ENCODE measurements at places on chromosomes 3 and 15. TPM values are rescaled to one million over a fixed set of nuclear protein-coding genes. Genes with fewer than 3 reads are reported as not detected.
A peak's percentile ranks its signal among the peaks of the same experiment; 100 is the strongest.

The CPNE9 gene
- total RNA-seq: 0.07 TPM

The PLIN1 gene
- total RNA-seq: 1.0 TPM

The STRIT1 gene
- not detected for total RNA-seq

The CYP8B1 gene
- total RNA-seq: not detected

The GOLGA8T gene
- total RNA-seq: not detected

The SEMA3G gene
- 0.77 TPM for total RNA-seq

The CCR9 gene
- total RNA-seq: not detected

The RTP4 gene
- total RNA-seq: 0.11 TPM

The ZPLD1 gene
- total RNA-seq: not detected

The PLA2G4B gene
- total RNA-seq: 12.2 TPM

- no peaks in the 10 kb centered on the region for H3K36me3 ChIP-seq
- peaks cover 39% of the 10 kb centered on the region for H3K4me1 ChIP-seq
- H3K4me3 ChIP-seq: no peak overlapping the region
- peak; percentile 46 for DNase-seq
- no peaks in the 10 kb centered on the region for H3K27me3 ChIP-seq
- peak overlapping the region; percentile 36 for H3K27ac ChIP-seq
These were observed 28.1 kb downstream of the CHST14 start for GRCh38 chr15:40498891-40499290.

DNA sequence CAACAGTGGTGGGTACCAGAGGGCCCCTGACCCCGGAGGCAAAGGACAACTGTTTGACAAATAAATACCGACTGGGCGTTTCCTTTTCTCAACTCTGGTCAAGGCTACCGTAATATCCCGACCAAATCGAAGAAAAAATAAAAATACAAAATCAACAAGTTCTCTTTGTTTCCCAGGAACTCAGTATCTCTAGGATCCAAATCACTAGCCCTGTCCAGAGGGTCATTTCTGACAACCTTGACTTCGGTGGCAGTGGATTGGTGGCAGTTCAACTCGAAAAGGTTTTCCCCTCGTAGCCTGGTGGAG is 456 bp upstream of the DGKG start:
- H3K4me1 ChIP-seq: 0 out of 2 replicates have a peak, but pooled peaks cover 5% of the 10 kb centered on the region
- no peak overlapping the region for H3K27ac ChIP-seq
- H3K27me3 ChIP-seq: peaks cover 44% of the 10 kb centered on the region
- DNase-seq: no peak
- H3K4me3 ChIP-seq: peak overlapping the region; percentile 59

- H3K36me3 ChIP-seq: no peaks in the 10 kb centered on the region
- peak overlapping the region; percentile 61 for H3K27ac ChIP-seq
- no peaks in the 10 kb centered on the region for H3K27me3 ChIP-seq
- no peak overlapping the region for H3K4me3 ChIP-seq
- H3K4me1 ChIP-seq: peaks cover 23% of the 10 kb centered on the region
These were observed 4.2 kb downstream of the HMCES start for GRCh38 chr3:129282727-129283327.

DNA sequence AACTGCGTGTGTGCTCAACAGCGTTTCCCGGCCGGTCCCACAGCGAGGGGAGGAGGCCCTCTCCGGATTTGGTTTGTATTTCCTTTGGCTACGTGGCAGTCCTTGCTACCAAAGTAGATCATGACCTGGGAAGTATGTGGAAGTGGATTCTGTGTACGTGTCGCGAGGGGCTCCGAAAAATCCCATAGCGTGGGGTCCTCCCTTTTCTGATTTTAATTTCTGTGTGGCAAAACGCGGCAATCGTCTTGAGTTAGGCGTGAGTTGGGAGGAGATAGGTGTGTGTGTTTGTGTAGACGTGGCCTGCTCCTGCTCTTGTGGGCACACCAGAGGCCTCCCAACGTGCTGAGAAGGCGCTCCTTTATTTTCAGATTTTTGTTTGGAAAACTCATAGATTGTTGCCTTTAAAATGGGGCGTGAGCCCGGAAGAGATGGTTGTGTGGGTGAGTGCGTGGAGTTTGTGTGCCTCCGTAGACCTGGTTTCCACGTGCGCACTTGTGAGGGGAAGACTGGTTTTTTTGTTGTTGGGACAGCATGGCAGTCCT is 1.2 kb downstream of the TRIM71 start:
- no peaks in the 10 kb centered on the region for H3K4me1 ChIP-seq
- no peak for DNase-seq
- H3K27me3 ChIP-seq: no peaks in the 10 kb centered on the region

- H3K27me3 ChIP-seq: no peaks in the 10 kb centered on the region
- no peaks in the 10 kb centered on the region for H3K4me1 ChIP-seq
- H3K27ac ChIP-seq: no peak overlapping the region
- DNase-seq: no peak
- no peak overlapping the region for H3K4me3 ChIP-seq
- no peaks in the 10 kb centered on the region for H3K36me3 ChIP-seq
These were observed 67.8 kb downstream of the NSUN3 start for GRCh38 chr3:94130690-94131089.

DNA sequence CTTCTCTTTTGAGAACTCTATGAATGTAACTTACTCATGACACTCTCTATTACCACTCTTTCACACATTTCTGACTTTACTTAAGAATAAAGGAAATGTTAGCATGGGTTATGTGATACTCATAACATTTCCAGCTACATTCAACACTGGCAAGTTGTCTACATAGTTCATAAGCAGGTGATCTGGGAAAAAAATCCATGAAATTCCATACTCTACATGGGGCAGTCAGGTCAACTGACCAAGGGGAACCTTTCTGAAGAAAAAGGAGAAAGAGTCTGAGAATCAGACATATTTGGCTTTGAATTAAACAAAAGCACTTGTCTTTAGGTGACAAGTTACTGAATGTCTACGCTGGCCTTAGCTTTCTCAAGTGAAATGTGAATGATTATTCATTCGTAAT is 329.1 kb upstream of the ROBO1 start:
- H3K27ac ChIP-seq: 0 out of 2 replicates have a peak overlapping the region, but pooled peaks have one; percentile 10
- H3K4me1 ChIP-seq: peaks cover 31% of the 10 kb centered on the region
- H3K36me3 ChIP-seq: no peaks in the 10 kb centered on the region
- DNase-seq: no peak
- H3K27me3 ChIP-seq: no peaks in the 10 kb centered on the region
- H3K4me3 ChIP-seq: no peak overlapping the region

- H3K4me3 ChIP-seq: no peak overlapping the region
- no peaks in the 10 kb centered on the region for H3K27me3 ChIP-seq
- peaks cover 38% of the 10 kb centered on the region for H3K4me1 ChIP-seq
- peaks cover 19% of the 10 kb centered on the region for H3K36me3 ChIP-seq
- DNase-seq: no peak
These were observed 32.7 kb downstream of the TNK2 start for GRCh38 chr3:195875482-195876236.

- H3K36me3 ChIP-seq: no peaks in the 10 kb centered on the region
- no peaks in the 10 kb centered on the region for H3K27me3 ChIP-seq
- H3K27ac ChIP-seq: no peak overlapping the region
- H3K4me1 ChIP-seq: no peaks in the 10 kb centered on the region
These were observed 477.2 kb upstream of the CFAP20DC start for GRCh38 chr3:59526999-59527398.

- H3K4me3 ChIP-seq: peak overlapping the region; percentile 75
- H3K36me3 ChIP-seq: no peaks in the 10 kb centered on the region
- no peak for DNase-seq
- no peaks in the 10 kb centered on the region for H3K4me1 ChIP-seq
These were observed 1.1 kb downstream of the ATP10A start for GRCh38 chr15:25862071-25862471.

GRCh38 chr3:65497236-65497635 is 541.5 kb downstream of the MAGI1 start:
- H3K36me3 ChIP-seq: no peaks in the 10 kb centered on the region
- H3K27me3 ChIP-seq: no peaks in the 10 kb centered on the region
- H3K4me3 ChIP-seq: no peak overlapping the region
- H3K27ac ChIP-seq: no peak overlapping the region

DNA sequence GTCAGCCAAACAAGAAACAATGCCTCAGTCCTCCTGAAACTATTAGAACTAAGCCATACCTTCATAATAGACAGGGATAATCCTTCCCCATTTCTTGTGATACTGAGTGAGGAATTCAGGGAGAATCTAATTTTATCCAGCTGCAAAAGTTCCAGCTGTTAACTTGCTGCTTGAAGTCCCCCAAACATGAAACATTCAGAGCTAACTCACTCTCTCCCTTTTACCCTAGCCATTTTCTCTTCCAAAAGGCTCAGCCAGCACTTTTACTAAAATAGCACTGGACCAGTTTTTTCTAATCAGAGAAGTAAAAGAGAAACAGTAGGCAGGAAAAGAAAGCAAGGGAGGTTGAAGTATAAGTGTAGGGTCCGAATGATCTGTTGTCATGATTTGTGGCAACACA is 268.1 kb downstream of the TAFA4 start:
- no peaks in the 10 kb centered on the region for H3K27me3 ChIP-seq
- no peak overlapping the region for H3K27ac ChIP-seq
- no peak overlapping the region for H3K4me3 ChIP-seq
- no peaks in the 10 kb centered on the region for H3K4me1 ChIP-seq

DNA sequence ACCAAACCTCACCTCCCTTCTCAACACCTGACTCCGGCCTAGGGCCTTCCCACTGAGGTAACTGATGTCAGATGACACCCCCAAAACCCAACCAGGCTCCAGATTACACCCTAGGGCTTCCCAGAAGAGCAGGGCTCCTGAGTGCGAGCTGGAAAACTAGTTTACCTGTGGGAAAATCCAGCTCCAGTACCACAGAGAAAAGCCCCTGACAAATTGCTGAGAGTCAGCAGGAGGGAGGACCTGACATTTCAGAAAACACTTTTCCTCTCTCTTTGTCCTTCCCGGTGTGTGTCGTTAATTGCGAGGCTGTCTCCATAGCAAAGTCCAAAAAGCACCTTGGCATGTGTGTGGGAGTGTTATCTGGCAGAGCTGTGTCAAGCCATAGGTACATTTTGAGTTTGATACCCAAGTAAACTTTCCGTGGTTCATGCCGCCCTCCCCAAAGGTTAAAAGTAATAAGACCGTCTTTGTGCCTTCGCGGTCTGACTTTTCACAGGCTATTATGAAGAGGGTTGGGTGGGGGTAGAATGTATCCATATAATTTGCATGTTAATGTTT is 79.8 kb upstream of the FNDC3B start:
- no peaks in the 10 kb centered on the region for H3K36me3 ChIP-seq
- H3K4me1 ChIP-seq: peaks cover 30% of the 10 kb centered on the region
- H3K4me3 ChIP-seq: no peak overlapping the region
- no peak for DNase-seq
- no peaks in the 10 kb centered on the region for H3K27me3 ChIP-seq

DNA sequence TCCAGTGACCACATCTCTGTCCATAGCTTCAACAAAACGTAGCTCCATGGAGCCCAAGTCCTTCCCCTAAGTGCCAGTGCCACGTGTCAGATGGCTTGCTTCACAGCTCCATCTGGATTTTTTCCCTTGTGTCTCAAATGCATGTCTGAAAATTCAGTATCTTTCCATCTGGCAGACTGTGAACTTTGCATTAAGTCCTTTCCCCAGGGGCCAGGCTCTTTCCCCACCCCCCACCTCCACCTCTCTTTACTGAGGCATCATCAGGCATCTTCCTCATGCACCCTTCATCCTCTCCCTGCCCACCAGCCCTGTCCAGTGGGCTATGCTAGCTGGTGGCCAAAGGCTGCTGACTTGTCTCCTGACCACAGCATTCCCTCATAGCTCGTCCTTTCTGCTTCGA is 53.7 kb downstream of the PDIA5 start:
- no peaks in the 10 kb centered on the region for H3K4me1 ChIP-seq
- no peak overlapping the region for H3K4me3 ChIP-seq
- peaks cover 35% of the 10 kb centered on the region for H3K36me3 ChIP-seq

GRCh38 chr15:73752806-73753193 is 351 bp downstream of the INSYN1 start:
- H3K27ac ChIP-seq: no peak overlapping the region
- H3K4me3 ChIP-seq: peak overlapping the region; percentile 30
- H3K36me3 ChIP-seq: no peaks in the 10 kb centered on the region
- no peaks in the 10 kb centered on the region for H3K4me1 ChIP-seq

GRCh38 chr15:79099692-79100091 is 9.1 kb upstream of the RASGRF1 start:
- no peaks in the 10 kb centered on the region for H3K36me3 ChIP-seq
- H3K27me3 ChIP-seq: peaks cover 45% of the 10 kb centered on the region
- H3K4me1 ChIP-seq: no peaks in the 10 kb centered on the region
- no peak overlapping the region for H3K27ac ChIP-seq
- DNase-seq: no peak
- no peak overlapping the region for H3K4me3 ChIP-seq

- H3K4me1 ChIP-seq: no peaks in the 10 kb centered on the region
- no peaks in the 10 kb centered on the region for H3K36me3 ChIP-seq
- no peak for DNase-seq
- no peak overlapping the region for H3K27ac ChIP-seq
- no peaks in the 10 kb centered on the region for H3K27me3 ChIP-seq
These were observed 223.4 kb downstream of the STT3B start for GRCh38 chr3:31755926-31756658.

- DNase-seq: no peak
- H3K27ac ChIP-seq: no peak overlapping the region
- H3K27me3 ChIP-seq: no peaks in the 10 kb centered on the region
- no peak overlapping the region for H3K4me3 ChIP-seq
These were observed 136.5 kb downstream of the ALCAM start for GRCh38 chr3:105503191-105503593.

GRCh38 chr3:99753268-99753975 is 64.2 kb upstream of the CMSS1 start:
- peak; percentile 82 for DNase-seq
- H3K4me1 ChIP-seq: peaks cover 25% of the 10 kb centered on the region
- H3K27ac ChIP-seq: no peak overlapping the region
- H3K4me3 ChIP-seq: no peak overlapping the region
- H3K36me3 ChIP-seq: no peaks in the 10 kb centered on the region

GRCh38 chr3:140470962-140471361 is 206.9 kb upstream of the TRIM42 start:
- H3K27me3 ChIP-seq: no peaks in the 10 kb centered on the region
- DNase-seq: peak; percentile 10
- H3K27ac ChIP-seq: no peak overlapping the region
- 0 out of 2 replicates have a peak, but pooled peaks cover 8% of the 10 kb centered on the region for H3K4me1 ChIP-seq
- no peak overlapping the region for H3K4me3 ChIP-seq
- H3K36me3 ChIP-seq: no peaks in the 10 kb centered on the region

- H3K4me1 ChIP-seq: peaks cover 35% of the 10 kb centered on the region
- no peak overlapping the region for H3K4me3 ChIP-seq
- no peak overlapping the region for H3K27ac ChIP-seq
- 0 out of 2 replicates have a peak, but pooled peaks cover 6% of the 10 kb centered on the region for H3K36me3 ChIP-seq
- no peaks in the 10 kb centered on the region for H3K27me3 ChIP-seq
These were observed 164.8 kb downstream of the AKAP13 start for GRCh38 chr15:85545185-85545584.

DNA sequence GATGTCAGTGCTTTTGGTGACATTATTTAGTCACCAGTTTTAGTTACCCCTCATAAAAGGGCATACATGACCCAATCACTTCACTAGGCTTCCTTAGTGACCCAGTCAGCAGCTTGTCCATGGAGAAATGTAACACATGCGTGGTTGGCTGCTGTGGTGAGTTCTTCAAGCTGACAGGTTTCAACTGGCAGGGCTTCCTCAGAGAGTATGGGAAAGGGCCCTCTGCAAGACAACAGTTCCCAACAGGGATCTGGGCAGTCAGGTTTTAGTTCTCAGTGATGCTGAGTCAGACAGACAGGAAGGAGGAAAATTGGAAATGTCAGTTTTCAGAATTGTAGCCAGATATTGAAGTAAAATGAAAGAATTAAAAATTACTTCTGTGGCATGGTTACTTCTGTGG is 282.5 kb downstream of the TBL1XR1 start:
- no peaks in the 10 kb centered on the region for H3K36me3 ChIP-seq
- DNase-seq: peak; percentile 33
- no peak overlapping the region for H3K27ac ChIP-seq
- peaks cover 24% of the 10 kb centered on the region for H3K4me1 ChIP-seq
- no peaks in the 10 kb centered on the region for H3K27me3 ChIP-seq

GRCh38 chr15:80932989-80933388 is 56.6 kb downstream of the MESD start:
- H3K4me3 ChIP-seq: no peak overlapping the region
- H3K27ac ChIP-seq: no peak overlapping the region
- H3K27me3 ChIP-seq: no peaks in the 10 kb centered on the region
- H3K36me3 ChIP-seq: no peaks in the 10 kb centered on the region

All from PC-3 (cell line).